ENCODE measurements at places on chromosomes 16 and 17.

DNA sequence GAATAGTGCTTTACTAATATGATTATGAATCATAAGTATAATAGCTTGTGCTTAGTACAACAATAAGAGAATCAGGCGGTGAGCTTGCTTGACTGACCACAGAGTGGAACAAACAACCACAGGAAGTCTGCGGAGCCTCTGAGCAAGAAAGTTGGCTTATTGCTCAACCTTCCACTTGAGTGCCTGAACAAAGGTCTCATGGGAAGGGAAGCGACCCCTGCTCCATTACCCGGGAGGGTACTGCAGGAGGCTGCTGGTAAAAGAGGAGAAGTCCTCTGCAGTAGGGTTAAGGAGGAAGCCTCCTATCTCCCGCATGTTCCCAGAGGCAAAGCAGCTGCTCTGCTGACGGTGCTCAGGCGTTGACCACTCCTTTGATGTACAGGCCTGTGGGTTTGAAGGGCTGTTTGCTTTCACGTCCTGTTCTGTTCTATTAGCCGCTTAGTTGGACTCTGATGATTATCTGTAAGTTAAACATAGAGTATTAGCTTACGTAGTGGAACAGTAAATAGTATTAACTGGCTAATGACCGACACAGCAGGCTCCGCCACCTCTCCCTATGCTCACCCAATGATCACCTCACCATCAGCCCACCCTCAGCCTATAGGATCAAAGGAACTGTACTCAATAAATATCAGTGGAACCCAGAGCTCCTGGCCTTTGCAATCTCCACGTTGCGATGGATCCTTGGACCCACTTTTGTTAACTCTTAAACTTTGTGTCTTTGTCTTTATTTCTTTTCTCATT is 17.5 kb downstream of the ALOX15B start:
- peak; percentile 92 for DNase-seq

- DNase-seq: no peak
Measured at GRCh38 chr16:69110406-69110805, 5.0 kb downstream of the HAS3 start.

- peak; percentile 92 for DNase-seq
Measured at GRCh38 chr16:22192261-22193062, 13.6 kb upstream of the EEF2K start.

DNA sequence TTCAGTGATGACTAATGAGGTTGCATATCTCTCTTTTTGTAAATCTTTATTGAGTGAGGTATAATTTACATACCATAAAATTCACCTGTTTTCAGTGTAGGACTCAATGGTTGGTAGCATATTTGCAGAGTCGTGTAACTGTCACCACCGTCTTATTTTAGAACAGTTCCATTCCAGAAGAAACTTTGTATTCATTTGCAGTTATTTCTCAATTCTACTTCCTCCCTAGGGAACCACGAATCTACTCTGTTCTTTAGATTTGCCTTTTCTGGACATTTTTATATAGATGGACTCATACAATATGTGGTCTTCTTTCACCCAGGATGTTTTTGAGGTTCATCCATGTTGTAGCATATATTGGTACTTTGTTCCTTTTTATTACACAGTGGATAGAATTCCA is 3.7 kb downstream of the FTO start:
- no peak for DNase-seq

DNA sequence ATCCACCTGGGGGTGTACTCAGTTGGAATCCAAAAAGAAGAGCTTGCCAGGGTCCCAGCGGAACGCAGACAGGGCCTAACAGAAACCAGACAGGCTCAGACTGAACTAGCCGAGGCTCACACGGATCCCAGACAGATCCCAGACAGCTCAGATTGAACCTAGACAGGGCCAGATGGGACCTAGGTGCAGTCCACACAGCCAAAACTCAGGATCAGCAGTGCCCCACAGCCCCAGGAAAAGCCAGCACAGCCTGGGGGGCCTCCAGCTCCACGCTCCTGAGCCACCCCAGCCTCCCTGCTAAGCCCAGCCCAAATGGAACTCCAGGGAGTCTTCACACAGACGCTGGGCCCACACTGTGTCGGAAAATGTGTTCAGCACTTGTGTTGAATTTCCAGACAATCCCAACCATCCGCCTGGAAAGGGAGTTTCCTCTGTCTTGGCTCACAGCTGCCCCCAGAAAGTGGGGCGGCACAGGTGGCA is 7.5 kb downstream of the STX1B start:
- no peak for DNase-seq

DNA sequence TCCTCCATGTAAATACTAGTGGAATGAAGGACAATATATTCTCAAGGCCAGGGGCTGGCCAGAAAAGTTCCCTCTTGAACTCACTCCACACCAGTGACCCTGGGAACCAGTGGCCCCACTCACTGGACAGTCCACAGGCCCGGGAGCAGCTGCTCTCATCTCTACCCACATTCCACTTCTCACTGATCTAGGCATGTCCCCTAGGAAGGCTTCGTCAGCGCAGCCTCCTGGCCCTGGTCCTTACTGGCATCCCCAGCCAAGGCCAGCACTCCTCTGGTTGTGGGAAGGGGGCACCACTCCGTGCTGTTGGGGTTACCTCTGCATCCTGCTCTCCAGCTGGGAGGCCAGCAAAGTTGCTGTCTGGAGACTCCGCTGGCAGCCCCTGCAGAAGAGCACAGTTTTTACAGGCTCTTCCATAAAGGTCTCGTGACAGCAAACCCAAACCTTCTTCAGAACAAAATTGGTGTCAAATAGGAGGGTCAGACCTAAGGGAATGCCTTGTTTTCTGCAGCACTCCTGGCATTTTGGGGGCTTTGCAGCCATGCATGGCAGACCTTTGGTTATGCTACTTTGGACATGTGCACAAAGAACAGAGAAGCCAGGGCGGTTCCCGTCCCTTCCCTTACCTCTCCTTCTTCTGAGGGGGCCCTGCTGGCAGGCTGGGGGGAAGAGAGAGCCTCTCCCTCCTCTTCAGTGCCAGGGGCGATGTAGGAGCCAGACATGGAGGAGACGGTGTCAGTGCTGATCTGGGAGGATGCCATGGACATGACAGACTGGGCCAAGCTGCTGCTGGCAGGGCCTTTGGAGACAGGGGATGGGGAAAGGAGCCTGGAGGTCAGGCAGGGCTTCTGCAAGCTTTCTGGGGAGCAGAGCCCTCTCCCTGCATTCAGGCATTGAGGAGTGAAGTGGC is 14.1 kb upstream of the FOXJ1 start:
- no peak for DNase-seq

DNA sequence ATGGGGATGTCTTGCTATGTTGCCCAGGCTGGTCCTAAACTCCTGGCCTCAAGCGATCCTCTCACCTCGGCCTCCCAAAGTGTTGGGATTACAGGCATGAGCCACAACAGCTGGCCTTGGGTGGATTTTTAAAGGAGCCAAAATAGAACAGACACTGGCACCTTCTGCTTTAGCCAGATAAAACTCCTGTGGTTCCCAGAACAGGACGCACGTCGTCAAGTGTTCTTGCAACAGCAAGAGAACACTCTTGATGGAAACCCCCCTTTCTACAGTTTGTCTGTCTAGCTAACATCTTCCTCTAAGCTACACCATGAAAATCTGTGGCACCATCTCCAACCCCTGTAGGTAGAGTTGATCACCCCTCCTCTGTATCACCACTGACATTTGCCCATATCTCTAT is 122.6 kb downstream of the NPIPB5 start:
- no peak for DNase-seq

DNA sequence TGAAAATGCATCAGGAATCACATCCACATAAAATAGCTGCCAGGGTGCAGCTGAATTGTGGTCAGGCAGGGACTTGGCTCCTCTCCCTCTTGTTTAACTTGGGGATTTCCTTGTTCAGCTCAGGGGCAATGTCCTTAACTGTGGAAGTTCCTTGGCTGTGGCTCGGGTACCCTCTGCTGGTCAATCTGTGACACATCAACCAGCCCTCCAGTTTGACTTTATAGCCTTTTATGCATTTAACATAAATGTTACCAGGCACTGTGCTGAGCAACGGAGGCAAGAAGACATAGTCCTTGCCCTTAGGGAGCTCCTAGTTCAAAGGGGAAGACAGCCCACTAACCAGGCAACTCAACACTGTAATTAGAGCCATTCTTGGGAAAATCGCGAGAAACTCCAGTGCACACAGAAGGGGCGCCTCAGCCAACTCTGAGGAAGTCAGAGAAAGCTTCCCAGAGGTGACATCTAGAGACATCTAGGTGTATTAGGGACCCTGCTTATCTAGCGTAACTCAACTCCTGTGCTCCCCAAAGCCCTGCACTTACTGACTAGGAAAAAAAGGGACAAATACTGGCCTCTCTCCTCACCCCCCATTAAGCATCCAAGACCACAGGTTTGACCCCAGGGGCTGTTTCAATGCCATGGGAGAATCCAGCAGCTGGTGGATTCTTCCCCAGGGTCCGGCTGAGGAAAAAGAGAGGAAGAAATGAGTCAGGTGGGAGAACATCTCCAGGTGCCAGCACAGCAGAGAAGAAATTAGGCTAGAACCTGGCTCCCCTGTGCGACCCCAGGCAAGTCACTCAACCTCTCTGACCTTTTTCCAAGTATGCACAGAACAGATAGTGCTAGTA is 17.3 kb upstream of the EEF2K start:
- DNase-seq: peak; percentile 88

- no peak for DNase-seq
Measured at GRCh38 chr17:47254403-47254943, 846 bp downstream of the ITGB3 start.

DNA sequence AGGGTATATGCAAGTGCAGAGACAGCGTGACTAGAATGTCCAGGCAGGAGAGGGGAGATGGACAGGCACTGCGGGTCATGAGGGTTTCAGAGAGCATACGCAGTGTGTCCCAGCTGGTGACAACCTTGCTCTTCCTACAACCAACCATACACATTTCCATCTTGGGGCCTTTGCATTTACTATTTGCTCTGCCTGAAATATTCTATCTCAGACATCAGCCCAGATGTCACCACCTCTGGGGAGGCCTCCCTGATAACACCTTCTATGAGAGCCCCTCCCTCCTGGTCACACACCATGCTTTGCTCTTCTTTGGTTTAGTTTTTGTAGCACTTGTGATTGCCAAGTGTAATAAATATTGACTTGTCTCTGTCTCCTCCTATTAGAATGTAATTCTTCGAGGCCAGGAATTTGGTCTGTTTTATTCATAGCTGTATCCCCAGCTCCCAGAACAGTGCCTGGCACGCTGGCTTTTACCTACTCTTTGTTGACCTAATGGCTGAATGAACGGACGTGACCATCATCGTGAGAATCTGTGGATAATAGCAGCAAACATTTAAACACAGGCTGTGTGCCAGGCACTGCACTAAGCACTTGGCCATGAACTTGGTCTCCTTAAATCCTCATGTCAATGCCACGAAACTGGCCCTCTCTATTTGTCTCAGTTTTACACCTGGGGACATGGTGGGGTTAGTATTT is 51.9 kb downstream of the PLCG2 start:
- DNase-seq: no peak

DNA sequence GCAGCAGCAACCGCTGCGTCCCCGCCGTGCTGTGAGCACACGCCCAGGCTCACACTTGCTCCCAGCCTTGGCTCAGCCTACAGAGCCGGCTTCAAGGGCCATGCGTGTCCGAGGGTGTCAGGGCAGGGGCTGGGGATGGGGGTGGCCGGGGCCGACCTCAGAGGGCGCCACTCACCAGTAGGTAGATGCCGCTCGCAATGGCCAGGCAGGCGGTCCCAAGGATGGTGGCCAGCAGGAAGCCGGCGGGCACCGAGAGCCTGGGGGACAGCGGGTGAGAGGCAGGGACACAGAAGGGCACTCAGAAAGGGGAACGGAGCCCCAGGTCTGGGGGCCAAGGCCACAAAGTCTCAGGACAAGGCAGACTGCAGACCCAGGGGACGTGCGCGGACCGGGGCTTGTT is 4.9 kb downstream of the CYBA start:
- DNase-seq: no peak

- DNase-seq: no peak
Measured at GRCh38 chr17:44970136-44970741, 2.1 kb upstream of the C1QL1 start.

GRCh38 chr16:67242138-67242730 is 5.0 kb downstream of the FHOD1 start:
- no peak for DNase-seq

- no peak for DNase-seq
Measured at GRCh38 chr17:72338847-72339790, 218.3 kb downstream of the SOX9 start.

GRCh38 chr17:81518113-81518784 is 5.7 kb upstream of the ACTG1 start:
- no peak for DNase-seq

GRCh38 chr17:7383742-7384488 is 3.0 kb downstream of the TNK1 start:
- DNase-seq: peak; percentile 40

GRCh38 chr17:68346448-68346847 is 55.2 kb downstream of the ARSG start:
- DNase-seq: peak; percentile 73

DNA sequence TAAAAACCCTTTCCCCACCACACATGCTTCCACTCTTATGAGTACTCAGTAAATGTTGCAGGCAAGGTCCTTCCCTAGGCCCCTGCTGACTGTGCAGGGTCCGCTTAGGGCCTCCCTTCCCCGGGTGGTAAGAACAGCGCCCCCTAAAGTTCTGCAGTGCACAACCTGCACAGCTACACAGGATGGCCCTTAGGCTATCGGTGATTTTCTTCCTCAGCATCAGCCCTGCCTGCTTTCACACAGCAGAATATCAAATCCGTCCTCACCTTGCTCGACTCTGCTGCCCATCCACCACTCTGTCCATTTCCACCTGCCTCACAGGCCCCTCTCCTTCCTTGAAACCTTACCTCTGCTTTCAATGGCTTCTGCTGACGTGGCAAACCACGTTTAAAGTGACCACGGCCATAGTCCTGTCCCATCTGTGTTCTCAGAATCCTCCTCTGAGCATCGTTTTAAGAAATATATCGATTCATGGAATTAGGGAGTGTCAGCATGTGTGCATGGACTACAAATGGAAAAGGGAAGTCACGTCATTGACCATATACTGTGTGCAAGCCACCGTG is 51.4 kb upstream of the TMEM132E start:
- DNase-seq: no peak

GRCh38 chr17:77837917-77838316 is 120.6 kb upstream of the TNRC6C start:
- no peak for DNase-seq

- no peak for DNase-seq
Measured at GRCh38 chr16:9286930-9287329, 195.5 kb downstream of the HAPSTR1 start.

DNA sequence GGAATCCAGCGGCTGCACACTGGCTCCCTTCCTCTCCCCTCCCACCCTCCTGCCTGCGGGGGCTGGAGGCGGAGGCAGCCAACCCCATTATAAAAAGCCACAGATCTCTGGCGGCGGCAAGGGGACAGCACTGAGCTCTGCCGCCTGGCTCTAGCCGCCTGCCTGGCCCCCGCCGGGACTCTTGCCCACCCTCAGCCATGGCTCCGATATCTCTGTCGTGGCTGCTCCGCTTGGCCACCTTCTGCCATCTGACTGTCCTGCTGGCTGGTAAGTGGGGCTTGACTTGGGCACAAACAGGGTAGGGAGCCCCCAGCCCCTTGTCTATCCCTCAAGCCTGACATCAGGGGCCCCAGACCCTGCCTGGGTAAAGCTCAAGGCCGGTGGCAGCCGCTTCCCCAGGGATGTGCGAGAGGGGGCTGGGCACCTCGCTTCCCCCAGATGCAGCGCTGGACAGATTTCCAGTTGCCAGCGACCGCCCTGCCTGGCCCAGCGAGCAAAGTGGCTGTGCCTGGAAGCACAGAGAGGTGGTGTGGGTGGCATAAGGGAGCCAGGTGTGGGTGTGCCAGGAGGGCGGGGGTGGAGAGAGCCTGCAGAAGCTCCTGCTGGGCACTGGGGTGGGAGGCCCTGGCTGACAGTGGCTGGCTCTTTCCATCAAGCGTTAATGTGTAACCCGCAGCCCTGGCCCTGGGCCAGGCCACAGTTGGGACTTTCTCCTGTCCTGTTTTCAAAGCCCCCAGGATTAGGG is at the start of gene CX3CL1:
Gene CX3CL1 (plus strand): TSS at position 119 of the 745 bp plus-strand sequence. CDS start 79 bp downstream, at position 198.
- DNase-seq: no peak

Measured in suppressor macrophage treated with lipopolysaccharide for 4 hours (primary cell).